ENCODE measurements at places on chromosomes 7 and 10. TPM values are rescaled to one million over a fixed set of nuclear protein-coding genes. Genes with fewer than 3 reads are reported as not detected.

The STEAP1 gene
- 56.8 TPM for total RNA-seq

The PON3 gene
- not detected for total RNA-seq

The MMD2 gene
- total RNA-seq = not detected

The TAS2R5 gene
- total RNA-seq = 0.57 TPM

The MLXIPL gene
- total RNA-seq = not detected

The PNLIPRP3 gene
- total RNA-seq = not detected

The FGFBP3 gene
- total RNA-seq = 0.29 TPM

The WNT2 gene
- 21.7 TPM for total RNA-seq

The GRID2IP gene
- total RNA-seq = not detected

The STAG3 gene
- 0.44 TPM for total RNA-seq

The GPR22 gene
- not detected for total RNA-seq

The KIF11 gene
- total RNA-seq = 47.4 TPM

The HTR7 gene
- total RNA-seq = 13.5 TPM

The TRIM8 gene
- 323 TPM for total RNA-seq

The SLC16A9 gene
- under 0.01 TPM for total RNA-seq

The EBLN1 gene
- total RNA-seq = not detected

The PDK4 gene
- total RNA-seq = under 0.01 TPM

The CDH23 gene
- total RNA-seq = under 0.01 TPM

The RBP4 gene
- total RNA-seq = not detected

The PLPP4 gene
- total RNA-seq = 5.5 TPM

The SPDYE9 gene
- total RNA-seq = not detected

The AGBL3 gene
- 0.22 TPM for total RNA-seq

The TRPV5 gene
- not detected for total RNA-seq

The LIPK gene
- total RNA-seq = not detected

The CDC14C gene
- total RNA-seq = not detected

The TRIL gene
- 0.22 TPM for total RNA-seq

The LRRN3 gene
- total RNA-seq = 3.7 TPM

The OR6B1 gene
- total RNA-seq = not detected

The PRKG1 gene
- 22.9 TPM for total RNA-seq

The AGMO gene
- 0.22 TPM for total RNA-seq

The H2AZ2 gene
- 148 TPM for total RNA-seq

The CABCOCO1 gene
- total RNA-seq = 0.14 TPM

The CPEB3 gene
- 0.86 TPM for total RNA-seq

Measured in placental pericyte (primary cell).